ENCODE measurements at places on chromosomes 7 and 10.

- DNase-seq = peak; percentile 64
Measured at GRCh38 chr10:58177362-58177947, 90.2 kb downstream of the IPMK start.

- DNase-seq = no peak
Measured at GRCh38 chr10:30959836-30960210, 71.8 kb downstream of the ZNF438 start.

DNA sequence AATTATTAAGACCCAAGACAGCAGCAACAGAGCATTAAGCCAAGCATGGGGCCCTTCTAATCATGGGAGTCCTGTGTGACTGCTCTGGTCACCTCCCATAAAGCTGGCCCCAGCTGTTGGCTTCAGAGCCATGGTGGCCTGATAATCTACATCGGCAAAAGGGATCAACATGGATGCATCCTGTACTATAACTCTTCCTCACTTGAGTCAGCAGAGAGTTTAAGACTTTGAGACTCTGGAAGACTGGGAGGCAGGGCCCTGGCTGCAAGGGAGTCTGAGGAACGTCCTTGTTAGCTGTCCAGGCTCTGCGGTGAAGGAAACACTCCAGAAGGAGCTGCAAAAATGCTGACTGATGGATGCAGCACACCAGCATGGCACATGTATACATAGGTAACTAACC lies 95.0 kb upstream of the KIAA1217 start:
- no peak for DNase-seq

- no peak for DNase-seq
Measured at GRCh38 chr7:65960351-65961074, 21.5 kb downstream of the GUSB start.

DNA sequence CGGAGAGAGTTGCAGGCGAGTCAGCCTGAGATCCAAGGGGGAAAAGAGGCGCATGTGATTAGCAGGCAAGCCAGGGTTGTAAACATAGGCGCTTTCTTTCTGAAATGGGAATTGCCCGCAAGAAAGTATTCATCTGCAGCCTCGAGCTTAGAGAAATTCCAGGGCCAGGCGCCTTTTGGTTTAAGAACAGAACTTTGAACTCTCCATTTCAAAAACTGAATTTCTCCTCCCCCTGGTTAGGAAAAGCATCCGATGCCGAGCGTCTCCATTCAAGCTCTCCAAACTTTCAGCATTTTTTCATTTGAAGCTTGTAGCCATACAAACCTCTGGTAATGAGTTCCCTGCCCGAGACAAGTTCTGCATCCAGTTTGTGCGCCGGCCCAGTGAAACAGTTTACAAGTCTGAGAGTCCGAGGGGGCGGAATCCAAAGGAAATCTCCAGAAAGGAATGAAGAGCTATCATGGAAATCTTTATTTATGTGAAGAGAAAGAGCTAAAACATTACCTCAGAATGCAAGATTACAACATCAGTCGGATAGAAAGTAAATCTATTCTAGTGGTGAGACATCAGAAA lies 69.9 kb downstream of the FAM204A start:
- DNase-seq = no peak

DNA sequence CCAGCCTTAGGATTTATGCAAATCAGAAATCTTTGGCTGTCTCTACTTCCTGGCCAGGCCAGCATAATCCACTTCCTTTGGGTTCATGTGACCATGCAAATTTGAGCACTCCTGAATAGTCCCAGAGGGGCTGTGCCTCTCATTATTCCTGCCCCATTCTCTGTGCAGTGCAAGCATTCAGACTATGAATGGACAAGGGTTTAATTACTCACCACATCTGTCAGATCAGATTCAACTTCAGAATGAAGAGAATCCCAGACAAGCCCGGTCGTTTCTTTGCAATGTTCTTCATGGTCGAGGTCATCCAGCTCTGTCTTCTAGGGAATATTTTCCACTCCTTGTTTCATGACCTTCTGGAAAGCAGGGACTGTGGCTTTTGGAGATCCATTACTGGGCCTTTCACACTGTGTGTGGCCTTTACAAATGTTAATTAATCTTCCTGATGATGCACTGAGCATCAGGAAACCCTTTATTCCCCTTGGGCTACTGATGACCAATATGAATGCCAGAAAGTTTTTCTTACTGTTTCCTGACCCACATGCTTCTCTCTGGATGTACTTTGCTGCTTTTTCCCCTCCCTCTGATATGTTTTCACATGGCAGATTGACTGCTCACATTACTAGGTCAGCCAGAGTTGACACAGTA lies 217.6 kb upstream of the TCF7L2 start:
- peak; percentile 13 for DNase-seq
